ENCODE measurements at places on chromosomes 1 and 21.

DNA sequence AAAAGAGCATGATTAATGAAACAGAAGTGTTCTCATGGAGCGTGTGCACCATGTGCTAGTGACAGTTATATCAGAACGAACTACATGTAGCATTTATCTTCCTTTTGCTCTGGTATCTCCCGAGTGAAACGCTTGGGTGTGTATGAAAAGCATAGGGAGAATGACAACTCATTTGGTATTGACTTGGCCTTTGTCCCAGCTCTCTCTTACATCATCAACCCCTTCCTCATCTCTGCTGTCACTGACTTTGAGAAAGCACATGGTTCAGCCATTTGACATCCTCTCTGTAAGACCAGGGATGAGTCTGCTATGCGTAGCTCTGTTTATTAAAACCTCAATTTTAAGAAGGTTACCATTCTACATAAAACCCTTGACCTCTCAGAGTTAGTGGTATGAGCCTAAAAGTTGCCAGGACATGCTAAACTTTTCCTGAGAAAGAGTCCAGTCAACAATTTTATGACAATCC is 201.0 kb downstream of the NRIP1 start:
- no peak for DNase-seq

GRCh38 chr1:26023009-26023408 is 1.4 kb downstream of the EXTL1 start:
- no peak for DNase-seq

DNA sequence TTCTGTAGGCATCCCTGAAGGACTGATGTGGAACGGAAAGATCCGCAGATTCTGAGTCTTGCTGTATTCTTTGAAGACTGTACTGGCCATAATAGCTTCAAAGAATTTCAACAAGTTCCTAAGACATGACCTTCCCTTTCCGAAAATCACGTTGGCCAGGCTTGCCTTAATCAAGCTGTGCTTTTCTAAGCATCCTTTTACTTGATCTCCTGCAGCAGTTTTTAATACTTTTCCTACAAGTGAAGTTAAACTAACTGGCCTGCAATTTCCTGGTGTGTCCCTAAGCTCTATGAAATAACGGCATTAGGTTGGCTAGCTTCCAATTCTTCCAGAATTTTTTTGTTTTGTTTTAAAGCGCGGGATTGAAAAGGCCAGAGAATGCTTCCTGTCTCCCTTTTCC is 40.3 kb downstream of the SPAG17 start:
- DNase-seq = peak; percentile 12

- DNase-seq = no peak
Observed at GRCh38 chr21:31173881-31174555, 135.7 kb upstream of the KRTAP19-8 start.

DNA sequence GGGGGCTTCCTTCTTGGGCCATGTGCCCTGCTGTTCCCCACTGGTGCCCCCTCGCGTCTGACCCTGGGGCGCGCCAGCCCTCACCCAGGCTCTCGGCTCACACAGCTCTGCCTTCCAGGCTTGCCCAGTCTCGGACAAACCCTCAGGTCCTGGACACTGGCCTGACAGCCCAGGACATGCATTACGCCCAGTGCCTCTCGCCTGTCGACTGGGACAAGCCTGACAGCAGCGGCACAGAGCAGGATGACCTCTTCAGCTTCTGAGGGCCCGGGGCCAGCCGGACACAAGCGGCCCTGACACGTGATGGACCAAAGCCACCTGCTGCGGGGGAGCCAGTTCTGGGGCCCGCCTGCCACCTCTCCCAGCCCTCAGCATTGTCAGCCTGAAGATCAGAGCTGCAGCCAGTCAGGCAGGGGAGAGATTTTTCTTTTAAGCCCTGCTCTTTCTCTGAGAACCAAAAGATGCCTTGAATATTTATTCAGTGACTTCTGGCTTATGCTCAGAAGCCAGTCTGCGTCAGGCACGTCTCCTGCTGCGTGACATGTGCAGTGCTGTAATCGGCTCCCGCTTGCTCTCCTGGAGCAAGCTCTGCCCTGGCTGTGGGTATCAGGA is 23.4 kb downstream of the LDLRAP1 start:
- no peak for DNase-seq

DNA sequence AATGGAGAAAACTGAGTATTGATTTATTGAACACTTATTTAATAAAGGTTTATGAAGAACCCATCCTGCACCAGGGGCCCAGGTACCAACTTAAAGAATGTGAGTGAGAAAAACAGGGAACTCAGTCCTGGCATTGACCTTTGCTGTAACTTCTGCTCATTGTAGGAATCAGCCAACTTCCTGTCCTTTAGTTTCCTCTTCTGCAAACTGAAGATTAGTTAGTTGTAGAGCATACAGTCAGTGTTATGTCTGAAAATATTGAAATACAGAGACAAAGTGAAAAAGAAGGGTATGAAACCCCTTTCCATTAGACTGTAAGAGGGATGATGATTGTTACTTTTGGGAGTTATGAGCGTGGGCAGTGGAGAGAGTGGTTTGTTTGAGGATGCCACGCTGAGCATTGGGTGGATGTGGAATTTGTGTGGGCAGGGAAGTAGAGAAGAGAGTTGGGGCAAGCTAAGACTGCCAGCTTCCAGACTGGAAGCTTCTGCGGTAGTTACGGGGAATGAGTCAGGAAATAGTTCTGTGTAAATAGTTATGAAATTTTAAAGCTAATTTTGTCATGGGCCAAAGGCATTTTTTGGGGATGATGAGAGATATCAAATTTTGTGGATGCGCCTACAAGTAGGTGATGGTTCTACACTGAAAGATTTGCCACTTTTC is 89.2 kb downstream of the GPR88 start:
- no peak for DNase-seq

- DNase-seq = no peak
Observed at GRCh38 chr1:166174108-166174507, 7.3 kb upstream of the FAM78B start.

DNA sequence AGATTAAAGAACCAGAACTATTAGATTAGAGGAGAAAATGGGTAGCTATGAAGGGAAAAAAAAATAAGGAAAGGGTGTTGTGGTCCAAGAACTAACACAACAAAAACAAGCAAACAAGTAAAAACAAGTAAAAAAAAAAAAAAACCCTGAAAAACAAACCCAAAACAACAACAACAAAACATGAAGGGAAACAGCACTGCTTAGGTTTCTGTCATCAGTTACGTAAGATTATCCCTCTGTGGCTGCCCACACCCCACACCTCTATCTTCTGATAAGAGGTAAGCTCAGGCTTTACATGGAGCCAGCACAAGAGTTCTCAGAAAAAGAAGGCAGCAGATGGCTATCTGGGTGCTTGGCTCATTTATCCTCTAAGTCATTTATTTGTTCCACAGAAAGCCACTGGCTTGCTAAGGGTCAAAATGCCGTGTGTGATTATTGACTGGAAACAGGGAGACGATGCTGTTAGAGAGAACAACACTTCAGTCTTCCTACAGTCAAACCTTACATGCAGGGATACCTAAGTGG is 57.5 kb downstream of the KIAA0319L start:
- DNase-seq = no peak

GRCh38 chr1:50981741-50982140 is 11.7 kb downstream of the CDKN2C start:
- no peak for DNase-seq

DNA sequence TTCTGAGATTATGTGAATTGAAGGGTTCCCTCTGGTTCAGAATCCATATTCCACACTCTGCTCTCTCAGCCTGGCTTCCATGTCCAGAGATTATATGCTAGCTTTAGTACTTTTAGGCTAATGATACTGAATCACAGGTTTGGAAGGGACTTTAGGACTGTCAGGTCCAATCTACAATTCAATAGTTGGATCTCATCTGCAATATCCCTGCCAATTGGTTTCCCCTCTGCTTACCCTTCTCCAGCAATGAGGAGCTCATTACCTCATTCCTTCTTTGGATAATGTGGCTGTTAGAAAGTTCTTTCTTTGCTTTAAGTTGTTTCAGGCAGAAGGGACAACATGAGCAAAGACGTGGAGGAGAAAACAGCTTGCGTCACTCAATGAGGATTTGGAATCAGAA is 245.3 kb downstream of the PLPP3 start:
- no peak for DNase-seq

- no peak for DNase-seq
Observed at GRCh38 chr21:14686466-14687267, 140.6 kb upstream of the SAMSN1 start.

DNA sequence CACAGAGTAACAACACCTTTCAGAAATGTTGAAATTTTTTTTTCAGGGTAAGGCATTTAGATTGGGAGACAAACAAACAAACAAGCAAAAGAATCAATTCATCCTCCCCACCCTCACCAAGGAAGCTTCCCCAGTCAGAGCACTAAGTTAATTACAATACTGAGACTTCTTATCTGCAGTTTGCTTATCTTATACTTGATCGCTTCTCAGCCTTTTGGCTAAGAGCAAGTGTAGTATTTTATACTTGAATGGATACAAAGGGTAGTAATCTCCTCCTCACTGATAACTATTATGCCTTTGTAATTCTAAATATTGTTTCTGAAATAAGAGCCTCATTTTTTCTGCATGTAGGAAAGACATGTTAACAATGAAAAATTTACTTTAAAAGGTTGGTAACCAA is 54.4 kb downstream of the ADAMTS5 start:
- no peak for DNase-seq

GRCh38 chr1:44592208-44593145 is 81.8 kb downstream of the TMEM53 start:
- DNase-seq = no peak

DNA sequence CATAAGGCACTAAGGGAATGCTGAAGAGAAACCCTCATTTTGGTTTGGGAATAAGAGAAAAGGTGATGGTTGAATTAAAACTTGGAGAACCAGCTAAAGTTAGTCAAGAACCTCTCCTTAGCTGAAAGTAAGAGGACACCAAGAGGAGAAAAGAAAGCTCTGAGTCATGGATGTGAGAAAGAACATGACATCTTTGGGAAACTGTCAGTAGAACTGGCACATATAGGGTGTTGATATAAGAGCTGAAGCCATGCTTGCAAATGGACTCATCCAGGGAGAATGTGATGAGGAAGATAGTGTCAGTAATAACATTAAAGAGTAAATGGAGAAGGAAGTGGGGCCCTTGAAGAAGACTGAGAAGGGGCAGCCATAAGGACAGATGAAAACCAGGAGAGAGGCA is 54.3 kb downstream of the LRRC8C start:
- DNase-seq = no peak

DNA sequence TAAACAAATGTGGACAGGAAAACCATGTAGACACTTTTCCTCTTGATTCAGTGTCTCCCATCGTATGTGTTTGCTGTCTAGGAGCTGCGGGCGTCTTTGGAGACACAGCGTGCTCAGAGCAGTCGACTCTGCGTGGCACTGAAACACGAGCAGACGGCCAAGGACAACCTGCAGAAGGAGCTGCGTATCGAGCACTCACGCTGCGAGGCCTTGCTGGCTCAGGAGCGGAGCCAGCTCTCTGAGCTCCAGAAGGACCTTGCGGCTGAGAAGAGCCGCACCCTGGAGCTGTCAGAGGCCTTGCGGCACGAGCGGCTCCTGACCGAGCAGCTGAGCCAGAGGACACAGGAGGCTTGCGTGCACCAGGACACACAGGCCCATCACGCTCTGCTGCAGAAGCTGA is 27.2 kb upstream of the DIP2A start:
- no peak for DNase-seq

- DNase-seq = no peak
Observed at GRCh38 chr1:98490099-98490498, 171.4 kb upstream of the SNX7 start.

- DNase-seq = no peak
Observed at GRCh38 chr1:30684259-30684658, 39.1 kb downstream of the MATN1 start.

- DNase-seq = no peak
Observed at GRCh38 chr1:235051521-235051920, 77.1 kb downstream of the TOMM20 start.

DNA sequence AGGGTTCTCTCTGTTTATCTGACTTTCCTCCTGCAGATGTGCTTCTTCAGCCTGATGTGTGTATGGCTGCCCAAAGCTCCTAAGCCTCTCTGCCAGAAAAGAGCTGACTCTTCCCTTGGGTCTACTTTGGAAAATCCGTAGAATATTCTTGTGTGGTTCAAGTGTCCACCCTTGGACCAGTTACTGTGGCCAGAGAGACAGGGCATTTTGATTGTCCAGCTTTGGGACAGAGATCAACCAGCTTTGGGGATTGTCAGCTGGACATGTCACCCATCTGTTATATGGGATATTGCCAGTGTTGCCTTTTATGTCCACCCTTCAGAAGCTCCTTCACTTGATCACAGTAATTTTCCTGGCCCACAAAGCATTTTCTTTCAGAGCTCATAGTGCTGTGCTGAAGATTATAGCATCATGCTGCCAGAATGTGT is 126.2 kb upstream of the L1TD1 start:
- no peak for DNase-seq

DNA sequence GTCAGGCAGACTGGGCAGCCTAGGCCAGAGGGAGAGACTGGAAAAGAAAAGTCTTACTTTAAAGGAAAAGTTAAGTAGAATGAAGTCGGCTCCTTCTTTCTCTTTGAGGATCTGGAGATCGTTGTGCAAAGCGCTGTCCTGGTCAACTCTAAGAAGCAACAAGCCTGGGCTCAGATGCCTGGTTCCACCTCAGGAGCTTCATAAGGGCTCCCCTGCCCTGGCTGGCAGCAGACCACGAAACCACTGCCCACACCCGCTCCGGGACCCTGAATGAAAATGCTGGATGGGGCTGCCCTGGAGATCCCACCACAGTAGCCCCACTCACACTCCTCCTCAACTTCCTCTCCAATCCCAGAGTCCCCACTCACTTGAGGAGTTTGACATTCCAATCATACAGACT is 6.4 kb downstream of the UBE2Q1 start:
- no peak for DNase-seq

DNA sequence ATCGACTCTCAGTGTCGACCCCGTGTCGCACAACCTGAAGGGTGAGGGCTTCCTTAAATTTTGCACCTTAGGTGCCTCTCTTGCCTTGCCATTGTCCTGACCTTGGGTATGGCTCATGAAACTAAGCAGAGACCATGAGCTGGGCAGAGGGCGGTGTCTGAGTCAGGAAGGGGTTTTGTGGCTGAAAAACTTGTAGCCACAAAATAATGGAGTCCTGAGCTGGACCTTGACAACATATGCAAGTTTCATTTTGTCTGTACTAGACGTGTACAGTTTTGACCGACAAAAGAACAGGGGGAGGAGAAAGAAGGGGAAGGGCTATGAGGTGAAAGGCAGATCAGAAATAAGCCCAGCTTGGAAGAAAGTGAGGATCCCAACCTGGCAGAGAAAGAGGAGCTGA is 8.3 kb upstream of the RUNX1 start:
- no peak for DNase-seq

DNA sequence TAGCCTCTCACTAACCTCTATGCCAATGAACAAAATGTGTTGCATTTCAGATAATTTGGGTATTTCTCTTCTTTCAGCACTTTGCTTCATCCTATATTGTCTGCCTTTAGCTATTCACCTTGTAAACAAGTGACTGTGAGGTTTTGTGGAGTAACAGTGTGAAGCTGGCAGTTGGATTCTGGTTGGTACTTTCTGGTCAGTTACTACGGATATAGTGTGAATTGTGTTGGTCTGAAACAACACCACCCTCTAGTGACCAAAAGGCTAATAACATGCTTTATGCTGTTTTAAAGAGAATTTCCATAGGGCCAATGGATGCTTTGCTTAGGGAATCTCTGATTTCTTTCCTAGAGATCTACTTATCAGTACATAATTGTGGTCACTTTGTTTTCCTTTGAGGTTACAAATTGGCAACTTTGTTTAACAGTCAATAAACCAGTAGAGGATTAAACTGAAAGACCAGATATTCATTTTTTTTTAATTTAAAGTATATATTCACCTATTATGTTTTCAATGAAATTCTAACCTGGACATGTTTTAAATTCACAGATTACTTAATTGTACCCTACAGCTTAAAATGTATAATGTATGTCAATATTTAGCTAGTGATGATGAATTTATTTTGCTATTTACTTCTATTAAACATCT is 2.5 kb upstream of the PTGER3 start:
- DNase-seq = peak; percentile 69

Data from right renal pelvis (tissue), 4 donors.